Lung microvascular endothelial cell (primary cell): ENCODE measurements at places on chromosomes 2 and 18. TPM values are rescaled to one million over a fixed set of nuclear protein-coding genes. Genes with fewer than 3 reads are reported as not detected.

The BAZ2B gene
- 45.8 and 68.8 TPM in 2 replicates for total RNA-seq

The CTNNA2 gene
- not detected in 2 replicates for total RNA-seq

The UCN gene
- 0.40 and 0.44 TPM in 2 replicates for total RNA-seq

The CHRND gene
- not detected in 2 replicates for total RNA-seq

The NTSR2 gene
- not detected in 2 replicates for total RNA-seq

The SLC4A3 gene
- total RNA-seq: under 0.01 and 0.22 TPM in 2 replicates

The CFC1 gene
- not detected in 2 replicates for total RNA-seq
